Activated CD4-positive, CD25-positive, alpha-beta regulatory T cell treated with anti-CD3 and anti-CD28 coated beads, Interleukin-2, amount 50 U/mL, for 16 hours (primary cell): ENCODE measurements at places on chromosomes 11 and 22.

DNA sequence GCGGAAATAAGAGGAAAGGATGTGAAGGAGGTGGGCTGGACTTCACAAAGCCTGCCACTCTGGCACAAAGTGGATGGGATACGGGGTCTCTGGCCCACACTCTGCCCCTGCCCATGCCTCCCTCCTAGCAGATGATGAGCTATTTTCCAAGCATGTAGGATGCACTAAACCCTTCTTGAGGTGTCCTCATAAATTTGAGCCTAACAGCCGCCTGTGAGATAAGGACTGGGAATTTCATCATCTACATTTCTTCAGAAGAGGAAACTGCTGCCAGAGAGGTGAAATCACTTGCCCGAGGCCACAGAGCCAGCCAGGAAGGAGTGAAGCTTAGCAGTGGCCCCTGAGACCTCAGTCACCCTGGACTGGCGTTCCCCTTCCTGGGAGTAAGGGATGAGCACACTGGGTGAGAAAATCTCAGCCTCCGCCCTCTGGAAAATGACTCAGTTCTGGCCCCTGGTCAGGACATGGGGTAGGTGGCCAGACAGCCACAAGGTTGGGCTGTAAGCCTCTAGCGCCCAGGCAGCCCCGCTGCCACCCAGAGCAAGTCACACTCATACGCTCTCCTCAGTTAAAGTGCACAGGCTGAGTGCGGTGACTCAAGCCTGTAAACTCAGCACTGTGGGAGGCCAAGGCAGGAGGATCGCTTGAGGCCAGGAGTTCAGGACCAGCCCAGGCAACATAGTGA is 27.9 kb downstream of the MB start:
- no peak for DNase-seq

DNA sequence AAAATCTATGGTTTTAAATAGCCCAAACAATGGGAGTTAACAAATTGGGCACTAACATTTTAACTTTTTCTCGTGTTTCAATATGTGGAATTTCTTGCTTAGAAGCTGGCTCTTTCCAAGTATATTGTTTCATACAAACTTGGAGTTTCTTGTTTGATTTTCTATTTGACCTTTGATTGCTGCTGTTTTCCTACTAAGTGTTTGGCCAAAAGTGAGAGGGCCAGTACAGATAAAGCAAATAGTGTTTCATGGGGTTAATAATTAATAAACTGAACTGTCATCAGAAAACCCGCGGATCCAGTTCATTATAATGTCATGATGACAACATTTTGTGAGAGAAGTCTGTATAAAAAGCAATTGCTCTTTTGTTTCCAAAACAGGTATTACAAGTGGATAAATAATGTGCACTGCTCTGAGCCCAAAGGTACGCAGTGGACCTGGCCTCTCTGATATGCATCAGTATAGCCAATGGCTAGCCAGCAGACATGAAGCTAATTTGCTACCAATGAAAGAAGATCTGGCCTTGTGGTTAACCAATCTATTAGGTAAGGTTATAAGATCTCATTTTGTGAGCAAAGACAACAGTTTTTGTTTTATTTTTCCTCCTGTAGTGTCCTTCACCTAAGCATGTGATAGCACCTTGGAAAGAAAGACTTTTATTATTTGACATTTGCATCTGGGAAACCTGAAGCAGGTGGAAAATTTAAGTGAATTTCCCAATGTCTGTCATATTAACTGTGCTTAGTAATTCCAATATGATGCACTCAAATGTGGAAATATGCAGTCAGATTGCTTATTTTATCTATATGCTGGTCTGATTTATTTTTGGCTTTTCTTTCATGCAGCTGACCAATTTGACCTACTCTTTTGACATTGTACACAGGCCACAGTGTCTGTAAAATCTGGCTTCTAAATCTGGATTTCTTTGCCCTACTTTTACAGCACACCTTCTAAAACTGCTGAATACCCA is 8.3 kb downstream of the GAS2 start:
- no peak for DNase-seq

DNA sequence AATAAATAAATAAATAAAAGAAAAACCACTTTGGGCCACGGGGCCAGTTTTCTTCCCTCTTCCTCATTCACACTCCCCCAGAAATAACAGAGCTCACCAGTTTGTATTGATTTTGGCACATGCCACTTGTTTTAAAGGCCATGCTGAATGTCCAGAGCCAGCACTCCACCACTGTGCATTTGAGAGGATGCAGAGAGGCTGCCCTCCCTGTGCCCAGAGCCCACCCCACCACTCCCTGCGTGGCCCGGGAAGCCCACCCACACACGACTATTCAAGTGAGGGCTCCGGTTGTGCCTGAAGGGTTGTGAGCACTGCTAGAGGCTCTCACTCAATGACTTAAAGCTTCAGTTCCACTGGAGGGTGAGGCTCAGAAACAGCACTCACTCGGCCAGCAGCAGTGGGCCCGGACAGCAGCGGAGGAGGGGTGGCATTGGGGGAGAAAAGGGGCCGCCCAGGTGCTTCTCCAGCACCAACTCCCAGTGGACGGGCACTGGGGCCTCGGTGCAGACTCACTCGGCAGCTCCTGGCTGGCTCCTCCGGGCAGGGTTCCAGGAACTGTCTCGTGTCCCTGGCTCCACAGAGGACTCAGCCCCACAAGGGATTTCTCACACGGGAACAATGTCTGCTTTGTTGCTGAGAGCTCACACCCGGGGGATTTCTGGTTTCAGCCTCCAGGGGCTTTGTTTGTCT is 112.7 kb downstream of the SHANK2 start:
- DNase-seq, result no peak

GRCh38 chr22:25888399-25889054 is 146.5 kb downstream of the MYO18B start:
- no peak for DNase-seq

DNA sequence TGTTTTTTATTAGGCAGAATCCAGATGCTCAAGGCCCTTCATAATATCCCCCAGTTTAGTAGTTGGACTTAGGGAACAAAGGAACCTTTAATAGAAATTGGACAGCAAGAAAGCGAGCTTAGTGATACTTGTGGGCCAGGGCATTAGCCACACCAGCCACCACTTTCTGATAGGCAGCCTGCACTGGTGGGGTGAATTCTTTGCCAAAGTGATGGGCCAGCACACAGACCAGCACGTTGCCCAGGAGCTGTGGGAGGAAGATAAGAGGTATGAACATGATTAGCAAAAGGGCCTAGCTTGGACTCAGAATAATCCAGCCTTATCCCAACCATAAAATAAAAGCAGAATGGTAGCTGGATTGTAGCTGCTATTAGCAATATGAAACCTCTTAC is 1.4 kb downstream of the HBB start:
- no peak for DNase-seq

GRCh38 chr11:58867556-58867955 is 23.1 kb upstream of the GLYATL2 start:
- DNase-seq, result no peak

GRCh38 chr22:38494498-38494897 is 11.6 kb downstream of the DDX17 start:
- no peak for DNase-seq

- DNase-seq, result no peak
These were observed 32.6 kb downstream of the KIAA0930 start for GRCh38 chr22:45207981-45208664.

- no peak for DNase-seq
These were observed 73.2 kb downstream of the SLC35F2 start for GRCh38 chr11:107785401-107785800.

- DNase-seq, result no peak
These were observed 602.2 kb downstream of the BUD13 start for GRCh38 chr11:116170526-116171120.

GRCh38 chr11:122755941-122756340 is 82.4 kb upstream of the CRTAM start:
- no peak for DNase-seq

GRCh38 chr11:114892381-114893197 is 214.3 kb downstream of the NXPE2 start:
- no peak for DNase-seq

- no peak for DNase-seq
These were observed 523.5 kb downstream of the TBC1D22A start for GRCh38 chr22:47285981-47286380.

- no peak for DNase-seq
These were observed at the start of gene RDX for GRCh38 chr11:110296226-110297075. Gene RDX (minus strand): TSS chr11:110296614. CDS start chr11:110279692, 16,922 bp downstream.

DNA sequence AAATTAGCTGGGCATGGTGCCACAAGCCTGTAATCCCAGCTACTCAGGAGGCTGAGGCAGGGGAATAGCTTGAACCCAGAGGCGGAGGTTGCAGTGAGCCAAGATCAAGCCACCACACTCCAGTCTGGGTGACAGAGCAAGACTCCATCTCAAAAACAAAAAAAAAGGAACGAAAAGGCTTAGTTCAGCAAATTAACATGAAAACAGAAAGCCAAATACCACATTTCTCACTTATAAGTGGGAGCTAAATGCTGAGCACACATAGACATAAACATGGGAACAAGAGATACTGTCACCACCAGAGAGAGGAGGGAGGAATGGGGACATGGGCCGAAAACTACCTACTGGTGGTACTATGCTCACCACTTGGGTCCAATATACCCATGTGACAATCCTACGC is 38.6 kb downstream of the SCGB1A1 start:
- DNase-seq, result no peak

DNA sequence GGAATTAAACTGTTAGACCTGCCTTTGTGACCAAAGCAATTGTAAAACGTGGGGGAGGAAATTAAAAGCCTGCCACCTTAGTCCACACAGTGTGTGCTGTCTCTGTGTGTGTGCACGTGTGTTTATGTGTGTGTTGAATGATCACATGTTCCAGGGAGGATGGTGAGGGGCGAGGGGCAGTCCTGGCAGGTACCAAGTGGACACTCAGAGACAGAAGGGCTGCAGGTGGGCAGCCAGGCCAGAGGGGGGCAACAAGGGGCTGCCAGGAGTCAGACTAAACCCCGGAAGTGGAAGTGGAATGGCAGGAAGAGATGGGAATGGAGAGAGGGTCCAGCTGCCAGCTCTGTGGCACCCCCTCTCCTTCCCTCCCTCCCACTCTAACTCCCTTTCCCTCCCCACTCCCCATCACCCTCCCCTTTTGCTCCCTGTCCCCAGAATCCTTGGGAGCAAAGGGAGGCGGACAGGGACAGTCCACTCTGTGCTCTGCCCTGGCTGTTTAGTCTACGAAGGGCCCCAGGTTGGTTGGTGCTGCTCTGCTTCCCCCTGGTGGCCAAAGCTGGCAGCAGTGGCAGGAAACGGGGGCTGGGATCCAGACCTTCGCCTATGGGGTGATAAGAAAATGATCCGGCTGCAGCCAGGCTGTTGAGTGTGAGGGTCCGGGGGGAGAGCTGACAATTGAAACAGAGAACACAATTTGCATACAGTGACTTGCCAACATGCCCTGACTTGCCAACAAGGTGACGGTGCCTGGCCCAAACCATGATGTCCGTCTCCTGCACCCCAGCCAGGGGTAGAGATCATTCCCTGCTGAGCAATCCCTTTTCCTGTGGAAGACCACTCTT is 24.4 kb downstream of the P2RY2 start:
- DNase-seq, result peak; percentile 51

- DNase-seq, result no peak
These were observed 42.4 kb upstream of the DMC1 start for GRCh38 chr22:38612217-38613006.

- DNase-seq, result no peak
These were observed 123.5 kb upstream of the APOA1 start for GRCh38 chr11:116960930-116961329.

- DNase-seq, result no peak
These were observed 8.6 kb downstream of the INPPL1 start for GRCh38 chr11:72233056-72233772.
